Occipital lobe (tissue), 3 donors: ENCODE measurements at places on chromosomes 4 and X.

DNA sequence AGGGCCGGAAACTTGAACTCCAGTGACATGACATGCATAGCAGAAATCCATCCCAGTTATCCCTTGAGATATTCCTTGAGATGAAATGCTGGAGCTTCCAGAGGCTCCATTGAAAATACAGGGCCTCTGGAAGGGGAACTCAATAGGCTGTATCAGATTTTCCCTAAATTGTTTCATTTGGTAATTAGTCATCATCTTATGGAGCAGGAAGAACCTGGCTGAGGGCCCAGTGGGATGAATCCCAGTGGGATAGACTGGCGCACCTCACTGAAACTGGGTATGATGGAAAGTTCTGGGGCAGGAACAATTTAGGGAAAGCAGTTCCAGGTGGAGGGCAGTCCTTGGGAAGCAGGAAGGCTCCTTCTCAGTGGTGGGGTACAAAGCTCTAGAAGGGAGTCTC is 307.8 kb upstream of the DIPK2B start:
- DNase-seq = no peak

- DNase-seq = no peak
These were observed 78.8 kb downstream of the PHEX start for GRCh38 chrX:22110729-22111494.

- DNase-seq = no peak
These were observed 53.1 kb upstream of the PLAC1 start for GRCh38 chrX:134711135-134711921.

GRCh38 chr4:189519186-189519585 is 421.5 kb upstream of the FRG1 start:
- no peak for DNase-seq

- no peak for DNase-seq
These were observed 853.5 kb downstream of the TRIML1 start for GRCh38 chr4:188992706-188993105.

DNA sequence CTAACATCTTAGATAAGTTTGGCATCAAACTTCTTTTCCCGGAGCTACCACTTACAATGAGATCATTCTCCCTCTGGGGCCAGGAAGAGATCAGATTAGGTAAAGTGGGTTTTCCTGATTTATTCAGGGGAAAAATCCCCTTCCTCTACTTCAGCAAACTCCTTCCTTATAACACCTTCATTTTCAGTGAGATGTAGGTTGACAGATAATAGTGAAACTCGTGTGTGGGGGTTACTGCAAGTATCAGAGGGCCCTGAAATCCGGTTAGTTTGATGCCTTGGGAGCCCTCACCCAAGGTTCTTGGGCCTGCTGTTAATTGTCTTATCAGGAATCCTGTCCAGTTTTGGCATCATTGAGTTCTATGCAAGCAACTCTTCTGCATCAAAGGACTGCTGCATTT is 10.8 kb downstream of the FTHL17 start:
- no peak for DNase-seq

- DNase-seq = no peak
These were observed 313.7 kb downstream of the ARHGAP24 start for GRCh38 chr4:85788604-85789003.

DNA sequence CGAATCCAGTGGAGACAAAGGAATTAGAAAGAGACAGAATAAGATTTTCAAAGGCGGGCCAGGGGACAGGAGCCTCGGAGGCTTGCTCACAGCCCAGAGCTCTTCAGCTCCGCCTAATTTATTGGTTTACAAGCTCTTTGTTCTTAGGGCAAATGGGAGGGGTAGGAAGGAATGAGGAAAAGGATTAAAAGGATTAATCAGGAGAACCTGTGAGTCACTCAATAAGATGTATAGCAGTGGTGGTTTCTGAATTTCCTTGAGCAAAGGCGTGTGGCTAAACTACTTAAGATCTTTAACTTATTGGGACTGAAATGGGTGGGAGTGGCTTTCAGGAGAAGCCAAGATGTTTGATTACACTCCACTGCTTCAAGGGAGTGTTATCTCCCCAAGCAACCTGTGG is 456.0 kb upstream of the SPANXN1 start:
- no peak for DNase-seq

- no peak for DNase-seq
These were observed 110.6 kb downstream of the SH3KBP1 start for GRCh38 chrX:19776753-19777152.

DNA sequence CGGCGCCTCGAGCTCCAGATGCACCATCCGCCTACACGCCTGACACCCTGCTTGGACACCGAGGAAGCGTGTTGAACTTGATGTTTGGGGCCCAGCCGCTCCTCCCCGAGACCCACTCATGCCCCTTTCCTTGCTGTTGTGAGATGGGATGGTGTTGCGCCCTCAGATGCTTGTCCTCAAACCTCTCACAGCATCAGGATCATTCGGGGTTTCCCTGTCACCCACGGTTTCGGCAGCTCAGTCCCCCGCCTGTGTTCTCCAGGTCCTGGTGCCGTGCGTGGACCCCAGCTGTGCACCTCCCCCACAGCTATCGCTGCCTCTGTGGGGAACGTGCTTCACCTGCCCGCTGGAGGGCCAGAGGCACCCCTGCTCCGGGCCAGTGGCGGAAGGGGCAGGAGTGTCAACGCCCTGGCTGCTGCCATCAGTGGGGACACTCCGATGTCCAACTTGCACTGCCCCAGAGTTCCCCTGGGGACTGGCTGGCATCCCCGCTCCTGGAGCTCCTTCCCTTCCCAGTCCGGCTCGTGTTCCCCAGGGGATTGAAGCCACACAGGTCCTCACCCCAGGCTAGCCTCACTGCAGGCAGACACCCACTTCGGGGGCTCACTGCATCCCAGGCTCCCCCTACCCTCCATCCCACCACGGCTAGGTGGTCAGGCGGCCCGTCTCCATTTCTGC is 82.3 kb upstream of the ADRA2C start:
- no peak for DNase-seq

- DNase-seq = no peak
These were observed 36.8 kb downstream of the RTL5 start for GRCh38 chrX:72094894-72095293.

DNA sequence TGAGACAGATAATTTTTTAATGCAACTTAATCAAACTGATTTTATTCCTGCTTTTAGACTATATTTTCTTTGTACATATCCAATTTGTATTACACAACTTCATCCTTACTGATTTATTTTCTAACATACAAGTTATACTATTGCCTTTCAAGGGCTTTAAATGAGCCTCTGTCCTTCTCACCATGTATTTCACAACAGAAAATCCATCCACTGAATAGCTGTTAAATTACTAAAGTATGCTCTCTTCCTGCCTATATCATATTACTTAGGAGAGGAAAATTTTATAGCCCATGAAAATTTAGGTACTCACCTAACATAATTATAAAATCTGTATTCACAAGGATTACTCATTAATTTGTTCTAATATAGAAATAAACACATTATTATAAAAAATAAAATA is 528.6 kb downstream of the ANKRD50 start:
- no peak for DNase-seq

- DNase-seq = no peak
These were observed 241.1 kb downstream of the ANTXR2 start for GRCh38 chr4:79831701-79832514.

DNA sequence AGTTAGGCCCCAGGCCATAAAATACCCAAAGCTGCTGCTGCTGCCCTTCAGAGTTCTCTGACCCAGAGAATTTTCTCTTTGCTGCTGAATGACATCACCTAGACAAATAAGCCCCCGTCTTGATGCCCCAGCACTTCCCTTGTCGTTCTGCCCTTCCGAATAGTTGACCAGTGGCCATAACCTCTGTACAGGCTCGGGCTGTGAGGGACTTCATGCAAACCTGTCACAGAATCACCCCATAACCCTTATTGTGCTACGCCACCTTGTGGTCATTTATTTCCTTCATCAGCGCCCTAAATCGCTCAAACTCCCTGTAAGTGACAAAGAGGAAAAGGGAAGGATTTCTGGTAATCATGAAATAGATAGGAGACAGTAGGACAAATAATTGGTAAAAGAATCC is 18.8 kb downstream of the SPACA5 start:
- no peak for DNase-seq

DNA sequence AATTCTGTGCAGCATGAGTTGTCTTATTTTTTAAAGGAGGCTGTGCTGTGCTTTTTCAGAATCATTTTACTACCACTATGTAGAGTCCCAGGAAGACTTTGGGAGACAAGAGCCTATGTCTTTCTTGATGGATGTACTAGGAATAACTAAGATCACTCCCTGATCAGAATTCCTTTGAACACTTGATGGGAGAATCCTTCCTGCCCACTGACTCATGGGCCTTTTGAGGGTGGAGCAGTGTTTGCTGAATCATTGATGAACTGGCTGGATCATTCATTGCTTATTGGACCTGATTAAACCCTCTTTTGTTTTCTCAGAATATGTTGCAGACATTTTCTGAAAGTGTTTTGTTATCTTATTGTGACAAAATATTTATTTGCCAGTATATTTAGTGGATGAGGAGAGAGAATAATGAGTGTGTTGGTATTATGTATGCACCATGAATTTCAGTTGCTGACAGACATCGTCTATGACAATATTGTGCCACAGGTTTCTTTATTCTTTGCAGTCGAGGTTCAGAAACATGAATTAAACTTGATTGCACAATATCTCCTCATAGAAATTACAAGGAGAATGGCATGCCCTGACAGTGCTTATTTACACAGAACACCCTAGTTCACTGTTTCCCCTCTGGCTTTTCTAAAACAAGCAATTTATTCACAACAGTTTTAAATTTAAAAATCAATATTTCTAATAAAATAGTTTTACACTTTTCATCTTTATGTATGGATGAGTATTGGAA is 36.3 kb downstream of the POU4F2 start:
- no peak for DNase-seq

DNA sequence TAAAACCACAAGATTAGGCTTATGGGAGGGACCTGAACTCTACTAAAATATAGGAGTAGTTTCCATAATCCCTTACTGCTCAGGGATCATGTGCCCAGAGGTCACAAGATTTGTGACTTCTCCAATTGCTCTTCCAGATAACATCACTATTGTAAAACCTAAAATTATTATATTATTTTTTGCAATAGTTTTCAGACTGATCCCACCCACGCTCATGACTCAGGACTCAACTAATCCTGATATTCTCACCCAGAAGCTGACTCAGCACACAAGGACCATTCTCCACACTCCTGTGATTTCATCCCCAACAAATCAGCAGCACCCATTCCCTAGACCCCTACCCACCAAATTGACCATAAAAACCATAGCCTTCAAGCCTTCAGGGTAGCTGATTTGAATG is 24.0 kb upstream of the RPL34 start:
- no peak for DNase-seq

DNA sequence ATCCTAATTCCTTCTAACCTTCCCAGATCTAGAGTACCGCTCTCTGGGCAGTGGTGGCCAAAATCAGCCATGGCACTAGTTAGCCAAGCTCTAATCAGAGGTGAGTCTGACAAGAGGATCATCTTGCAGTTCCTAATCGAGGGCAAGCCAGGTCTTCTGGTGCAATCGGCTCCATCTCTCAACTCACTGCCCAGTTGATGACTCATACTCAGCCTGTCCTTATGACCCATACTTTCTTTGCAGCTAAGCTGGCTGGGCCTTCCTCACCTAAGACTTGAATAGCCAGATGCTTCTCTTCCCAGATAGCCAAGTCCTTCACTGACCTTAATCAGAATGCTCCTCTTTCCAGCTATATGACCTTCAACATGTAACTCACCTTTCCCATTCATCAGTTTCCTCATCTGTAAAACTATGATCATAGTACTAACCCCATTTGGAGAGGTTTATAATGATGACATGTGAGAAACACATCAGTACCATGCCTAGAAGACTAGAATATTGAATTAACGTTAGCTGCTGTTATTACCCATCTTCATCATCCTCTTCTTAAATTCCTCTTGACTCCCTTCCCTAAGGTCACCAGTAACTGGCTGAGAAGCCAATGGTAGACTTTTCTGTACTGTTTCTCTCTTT is 57.1 kb downstream of the RELL1 start:
- no peak for DNase-seq

- DNase-seq = no peak
These were observed 17.9 kb downstream of the UBE2K start for GRCh38 chr4:39715788-39716187.

DNA sequence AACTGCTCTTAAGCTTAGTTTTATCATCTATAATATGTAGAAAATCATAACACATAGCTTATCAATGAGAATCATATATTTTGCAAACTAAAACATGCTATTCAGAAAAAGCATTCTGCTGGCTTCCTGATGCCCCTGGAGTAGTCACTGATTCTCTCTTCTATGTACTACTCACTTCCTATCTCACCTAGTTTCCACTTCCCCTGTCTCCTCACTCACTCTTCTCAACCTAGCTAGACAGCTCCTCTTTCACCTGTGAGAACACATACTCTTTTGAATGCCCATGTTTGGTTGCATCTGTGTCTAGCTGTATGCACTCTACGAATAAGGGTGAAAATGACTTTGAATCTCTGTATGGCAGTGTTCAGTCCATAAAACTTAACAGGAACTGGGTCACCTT is 9.3 kb downstream of the TMEM144 start:
- no peak for DNase-seq

GRCh38 chr4:129345609-129346008 is 249.7 kb downstream of the C4orf33 start:
- DNase-seq = no peak

GRCh38 chrX:19204636-19205035 is 82.4 kb upstream of the ADGRG2 start:
- no peak for DNase-seq

GRCh38 chrX:2589186-2590020 is 88.6 kb upstream of the DHRSX start:
- DNase-seq = no peak

DNA sequence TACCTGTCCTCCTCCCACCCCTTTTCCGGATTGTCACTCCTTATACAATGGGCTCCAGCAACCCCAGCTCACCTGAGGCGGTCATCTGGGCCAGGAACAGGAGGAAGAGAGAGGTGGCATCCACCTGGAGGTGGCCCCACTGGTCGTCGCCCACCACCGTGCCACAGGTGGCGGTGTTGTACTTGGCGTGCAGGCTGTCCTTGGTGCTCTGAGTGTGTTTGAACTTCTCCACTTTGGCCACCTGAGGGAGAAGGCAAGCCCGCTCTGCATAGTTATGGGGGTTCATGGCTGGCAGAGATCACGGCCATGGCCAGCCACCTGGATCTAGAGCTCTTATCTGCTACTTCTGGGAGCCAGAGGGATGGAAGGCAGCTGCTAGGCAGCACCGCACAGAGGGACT is 32.9 kb downstream of the PHKA2 start:
- DNase-seq = no peak

- no peak for DNase-seq
These were observed 155.0 kb downstream of the RELL1 start for GRCh38 chr4:37531151-37531550.

DNA sequence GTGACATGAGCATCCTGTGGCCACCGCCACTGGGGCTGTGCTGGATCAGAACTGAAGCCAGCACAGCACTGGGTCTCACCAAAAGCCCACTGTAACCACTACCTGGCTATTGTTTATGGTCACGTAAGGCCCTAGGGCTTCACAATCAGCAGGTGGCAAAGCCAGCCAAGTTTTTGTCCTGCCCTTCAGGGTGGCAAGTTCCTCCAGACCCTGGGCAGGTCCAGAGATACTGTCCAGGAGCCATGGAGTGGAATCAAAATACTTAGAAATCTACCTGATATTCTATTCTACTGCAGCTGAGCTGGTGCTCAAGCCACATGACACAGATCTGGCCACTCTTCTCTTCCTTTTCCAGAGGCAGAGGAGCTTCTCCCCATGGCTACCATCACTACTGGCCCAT is 121.2 kb upstream of the CXXC4 start:
- no peak for DNase-seq
